ENCODE measurements at places on chromosomes 2 and 18.

DNA sequence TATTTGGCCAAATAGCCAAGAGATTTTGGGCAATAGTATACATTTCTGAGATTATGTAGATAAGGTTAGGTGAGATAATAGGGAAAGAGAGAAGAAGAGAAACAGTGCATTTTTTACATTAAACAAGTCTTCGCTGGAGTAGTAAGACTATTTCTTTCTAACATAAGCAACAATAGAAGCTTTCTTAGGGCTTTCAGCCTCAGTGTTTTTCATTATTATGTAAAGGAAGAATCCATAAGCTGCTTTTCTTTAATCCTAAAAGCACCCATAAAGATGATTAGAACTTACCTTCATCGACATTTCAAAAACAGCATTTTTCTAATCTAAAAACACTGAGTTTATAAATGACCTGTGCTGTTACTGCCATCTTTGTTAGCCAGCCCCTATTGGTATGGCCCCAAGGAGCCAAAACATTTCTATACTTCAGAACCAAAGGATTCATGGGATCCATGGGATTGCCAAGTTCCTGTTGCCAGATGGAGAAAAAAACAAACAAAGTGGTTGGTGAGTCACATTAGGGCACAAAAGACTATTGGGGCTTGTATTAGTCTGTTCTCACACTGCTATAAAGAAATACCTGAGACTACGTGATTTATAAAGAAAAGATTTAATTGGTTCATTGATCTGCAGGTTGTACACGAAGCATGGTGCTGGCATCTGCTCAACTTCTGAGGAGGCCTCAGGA lies 88.2 kb downstream of the SCG2 start:
- DNase-seq: no peak

GRCh38 chr2:85326406-85327159 lies 1.2 kb downstream of the TGOLN2 start:
- no peak for DNase-seq

DNA sequence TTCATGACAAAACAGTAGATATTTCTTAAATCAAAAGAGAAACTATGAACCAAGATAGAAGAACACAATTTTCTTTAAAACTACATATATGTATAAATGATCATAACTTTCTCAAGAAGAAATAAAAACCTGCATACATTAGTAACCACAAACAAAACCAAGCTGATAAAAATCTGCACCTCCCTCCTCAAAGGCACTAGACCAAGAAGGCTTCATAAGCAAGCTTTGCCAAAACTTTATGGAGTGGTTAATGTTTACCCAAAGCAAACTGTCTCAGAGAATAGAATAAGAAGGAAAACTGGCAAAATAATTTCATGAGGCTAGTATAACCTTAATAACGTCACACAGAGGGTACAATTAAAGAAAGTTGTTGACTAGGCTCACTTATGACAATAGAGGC lies 138.3 kb downstream of the ZBTB7C start:
- DNase-seq: no peak

DNA sequence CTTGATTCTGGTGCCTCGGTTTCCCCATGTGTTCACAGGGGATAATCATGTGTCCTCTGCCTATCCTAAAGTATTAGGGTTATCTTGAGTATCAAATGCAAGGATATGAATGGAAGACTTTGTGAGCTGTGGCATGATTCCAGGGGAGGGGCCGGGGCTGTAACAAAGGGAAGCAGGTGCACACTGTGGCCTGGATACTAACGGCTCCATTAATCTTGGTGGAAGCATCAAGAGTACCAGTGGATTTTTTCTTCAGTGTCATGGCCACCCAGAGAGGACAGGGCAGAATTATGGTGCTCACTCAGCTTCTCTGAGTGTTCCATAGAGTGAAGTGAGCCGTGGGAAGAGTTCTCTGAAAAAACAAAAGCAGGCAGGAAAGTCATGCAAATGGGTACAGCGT lies 320.1 kb downstream of the ALK start:
- no peak for DNase-seq

GRCh38 chr18:31105733-31106132 lies 3.5 kb upstream of the DSC2 start:
- DNase-seq: no peak

DNA sequence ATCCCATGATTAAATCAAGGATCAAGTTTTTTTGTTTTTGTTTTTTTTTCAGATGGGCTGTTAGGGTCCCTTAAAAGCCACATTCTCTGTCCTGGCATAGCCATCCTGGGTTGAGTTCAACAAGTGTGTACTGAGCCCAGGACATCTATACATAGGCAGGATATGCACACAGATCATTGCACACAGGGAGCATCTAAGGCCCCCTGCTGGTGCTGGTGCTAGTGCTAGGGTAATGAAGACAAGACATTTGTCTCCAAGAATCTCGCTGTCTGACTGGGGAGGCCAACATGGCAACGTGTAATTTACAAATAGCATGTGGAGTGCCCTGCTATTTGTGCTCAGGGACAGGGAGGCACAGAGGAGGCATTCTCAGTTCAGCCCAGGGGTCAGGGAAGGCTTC lies 124.5 kb downstream of the VAPA start:
- no peak for DNase-seq

DNA sequence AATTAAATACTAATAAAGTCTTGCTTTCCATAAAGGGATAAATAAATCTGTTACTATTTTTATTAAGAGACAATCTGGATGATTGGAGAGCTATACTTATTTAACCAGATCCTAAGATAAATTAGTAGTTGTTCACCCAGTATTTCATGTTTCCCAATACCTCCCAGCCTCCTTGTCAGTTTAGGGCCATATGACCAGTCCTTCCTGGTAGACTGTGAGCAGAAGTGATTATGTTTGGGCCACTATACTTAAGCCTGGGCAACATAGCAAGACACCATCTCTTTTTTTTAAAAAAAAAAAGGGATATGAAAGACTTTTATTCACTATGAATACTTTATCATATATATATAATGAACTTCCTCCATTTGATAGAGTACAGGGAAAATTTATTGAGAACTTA lies 48.8 kb upstream of the PPM1B start:
- DNase-seq: no peak

GRCh38 chr2:171341394-171342066 lies 92.3 kb downstream of the METTL8 start:
- no peak for DNase-seq

GRCh38 chr18:25233528-25234321 lies 118.2 kb downstream of the ZNF521 start:
- DNase-seq: no peak

DNA sequence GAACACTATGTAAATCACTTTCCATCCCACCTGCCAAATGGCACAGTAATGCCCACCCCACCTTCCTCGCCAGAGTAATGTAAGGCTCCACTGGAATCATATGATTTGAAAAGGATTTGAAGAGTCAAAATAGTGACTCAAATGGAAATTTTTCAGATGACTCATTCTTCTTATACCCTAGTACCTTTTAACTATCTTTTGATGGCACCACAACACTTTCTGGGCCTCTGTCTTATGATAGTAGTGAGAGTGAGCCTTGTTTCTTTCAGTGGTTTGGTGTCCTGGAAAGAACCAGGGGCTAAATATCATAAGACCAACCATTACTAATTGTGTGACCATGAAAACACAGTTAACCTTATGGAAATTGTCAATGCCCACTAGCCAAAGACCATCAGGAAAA lies 235.4 kb upstream of the SLC14A2 start:
- DNase-seq: no peak

DNA sequence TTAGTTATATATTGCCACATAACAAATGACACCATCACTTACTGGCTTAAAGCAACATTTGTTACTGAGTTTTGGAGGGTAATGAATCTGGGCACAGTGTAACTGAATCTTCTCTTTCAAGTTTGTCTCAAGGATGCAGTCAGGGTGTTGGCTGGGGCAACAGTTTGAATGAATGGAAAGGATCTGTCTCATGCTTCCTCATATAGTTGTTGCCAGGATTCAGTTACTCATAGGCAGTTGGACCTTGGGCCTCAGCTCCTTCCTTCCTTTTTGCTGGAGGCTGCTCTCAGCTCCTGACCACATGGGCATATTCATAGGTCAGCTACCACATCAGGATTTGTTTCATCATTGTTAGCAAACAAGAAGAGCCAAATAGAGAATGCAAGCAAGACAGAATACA lies 466.1 kb upstream of the MC4R start:
- no peak for DNase-seq

DNA sequence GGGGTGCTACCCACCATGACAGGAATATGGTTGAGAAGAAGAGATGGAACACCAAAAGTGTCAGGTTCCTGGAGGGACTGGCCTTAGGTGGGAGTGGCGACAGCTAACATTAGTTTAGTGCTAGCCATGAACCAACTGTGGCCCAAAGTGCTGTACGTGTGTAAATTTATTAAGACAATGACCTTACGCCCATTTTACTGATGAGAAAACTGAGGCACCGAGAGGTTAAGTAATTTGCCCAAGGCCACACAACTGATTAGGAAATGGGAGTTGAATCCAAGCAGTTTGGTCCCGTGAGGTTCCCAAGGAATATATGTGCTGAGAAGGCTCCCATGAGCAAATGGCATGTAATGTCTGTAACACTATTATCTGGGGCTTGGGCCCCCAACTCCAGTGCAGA lies 109.5 kb upstream of the SLC1A4 start:
- no peak for DNase-seq

GRCh38 chr2:111715987-111716904 lies 167.7 kb downstream of the ANAPC1 start:
- no peak for DNase-seq

- peak; percentile 14 for DNase-seq
Measured at GRCh38 chr18:2547477-2548087, 23.7 kb downstream of the METTL4 start.

DNA sequence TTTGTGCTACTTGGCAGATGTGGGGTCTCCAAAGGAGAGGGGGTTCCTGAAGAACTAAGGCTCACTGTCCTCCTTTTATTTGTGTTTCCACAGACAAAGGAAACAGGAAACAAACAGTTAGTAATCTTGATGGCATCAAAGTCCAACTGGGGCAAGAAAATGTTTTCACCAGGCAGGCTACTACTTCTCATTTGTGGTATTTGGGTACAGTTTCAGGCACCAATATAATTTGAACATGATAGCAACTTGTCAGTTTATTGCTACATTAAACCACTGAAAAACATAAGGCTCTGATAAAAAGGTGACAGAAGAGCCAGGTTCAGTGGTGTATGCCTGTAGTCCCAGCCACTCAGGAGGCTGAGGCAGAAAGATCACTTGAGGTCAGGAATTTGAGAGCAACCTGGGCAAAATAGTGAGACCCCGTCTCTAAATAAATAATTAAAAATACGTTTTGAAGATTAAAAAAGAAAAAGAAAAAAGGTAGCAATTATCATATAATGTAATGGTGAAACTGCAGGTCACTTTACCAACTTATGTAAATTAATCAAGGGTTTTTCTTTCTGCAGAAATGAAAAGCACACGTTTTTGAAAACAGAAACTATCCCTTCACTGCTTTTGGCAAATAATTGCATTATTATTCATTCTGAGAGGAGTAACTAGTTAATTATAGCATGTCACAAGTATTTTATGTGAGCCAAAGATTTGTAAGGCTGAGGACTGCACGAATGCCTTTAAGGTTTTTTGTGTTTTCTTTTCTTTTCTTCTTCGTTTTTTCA lies 157.5 kb upstream of the CAVIN2 start:
- DNase-seq: no peak

DNA sequence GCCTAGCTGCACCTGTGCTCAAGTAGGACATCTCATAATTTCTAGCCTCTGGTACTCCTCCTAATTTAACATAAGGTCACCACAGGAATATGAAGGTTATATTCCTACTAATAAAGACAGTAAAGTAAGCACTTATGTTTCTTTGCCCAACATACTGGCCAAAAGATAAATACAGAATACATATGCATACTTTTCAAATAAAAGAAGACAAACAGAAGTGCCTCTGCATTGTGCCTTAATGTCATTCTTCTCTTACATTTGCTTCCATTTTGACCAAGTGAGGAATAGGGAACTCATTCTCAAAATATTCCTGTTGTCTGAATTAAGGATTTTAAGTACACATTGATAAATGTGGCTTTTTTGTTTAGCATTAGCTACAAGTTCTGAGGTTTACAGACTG lies 5.6 kb downstream of the BCL11A start:
- DNase-seq: no peak

GRCh38 chr18:12699747-12700146 lies 2.8 kb downstream of the CEP76 start:
- no peak for DNase-seq

- DNase-seq: no peak
Measured at GRCh38 chr18:34805103-34805877, 95.2 kb downstream of the DTNA start.

GRCh38 chr18:79507546-79508480 lies 112.1 kb downstream of the NFATC1 start:
- DNase-seq: no peak

GRCh38 chr2:101518578-101519492 lies 43.9 kb upstream of the RFX8 start:
- peak; percentile 48 for DNase-seq

- no peak for DNase-seq
Measured at GRCh38 chr2:218145124-218145523, 19.3 kb downstream of the CXCR2 start.

DNA sequence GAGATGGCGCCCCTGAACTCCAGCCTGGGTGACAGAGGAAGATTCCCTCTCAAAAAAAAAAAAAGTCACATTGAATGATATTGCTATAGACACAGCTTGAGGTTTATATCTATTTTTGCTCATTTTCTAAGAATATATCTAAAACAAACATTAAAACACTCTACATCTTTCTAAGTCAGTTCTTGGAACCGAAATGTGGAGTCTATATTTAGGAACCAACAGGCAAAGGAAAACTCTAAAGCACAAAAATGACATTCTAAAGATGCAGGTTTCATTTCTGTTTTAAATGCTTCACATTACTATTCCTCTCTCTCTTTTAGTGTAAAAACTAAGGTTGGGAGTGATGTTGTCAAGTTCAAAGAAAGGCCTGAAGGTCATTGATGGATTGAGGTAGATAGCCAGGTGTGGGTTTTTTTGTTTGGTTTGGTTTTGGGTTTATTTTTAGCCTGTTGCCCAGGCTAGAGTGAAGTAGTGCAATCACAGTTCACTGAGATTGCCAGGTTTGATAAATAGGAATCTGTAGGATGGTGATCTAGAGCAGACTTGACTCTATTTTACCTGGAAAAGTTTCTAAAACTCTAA lies 194.0 kb upstream of the RBBP8 start:
- DNase-seq: no peak

DNA sequence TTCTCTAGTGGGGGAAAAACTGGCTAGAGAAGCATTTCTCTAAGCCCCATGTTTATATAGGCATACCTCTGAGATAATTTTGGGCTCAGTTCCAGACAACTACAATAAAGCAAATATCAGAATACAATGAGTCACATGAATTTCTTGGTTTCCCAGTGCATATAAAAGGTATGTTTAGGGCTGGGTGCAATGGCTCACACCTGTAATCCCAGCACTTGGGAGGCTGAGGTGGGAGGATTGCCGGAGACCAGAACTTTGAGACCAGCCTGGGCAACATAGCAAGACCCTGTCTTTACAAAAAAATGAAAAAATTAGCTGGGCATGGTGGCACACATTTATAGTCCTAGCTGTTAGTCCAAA lies 22.2 kb downstream of the TSN start:
- DNase-seq: no peak

- no peak for DNase-seq
Measured at GRCh38 chr2:35857498-35857897, 498.1 kb upstream of the CRIM1 start.

Data from HTR-8/SVneo (cell line).